ENCODE measurements at places on chromosomes 7 and 10.

- no peak for DNase-seq
Observed at GRCh38 chr7:140081774-140082425, 19.1 kb upstream of the PARP12 start.

GRCh38 chr10:24149640-24150039 is 59.3 kb upstream of the KIAA1217 start:
- DNase-seq: no peak

GRCh38 chr10:110946496-110946895 is 27.1 kb downstream of the SHOC2 start:
- peak; percentile 6 for DNase-seq

GRCh38 chr10:67883710-67884312 is 645 bp upstream of the SIRT1 start:
- DNase-seq: no peak

DNA sequence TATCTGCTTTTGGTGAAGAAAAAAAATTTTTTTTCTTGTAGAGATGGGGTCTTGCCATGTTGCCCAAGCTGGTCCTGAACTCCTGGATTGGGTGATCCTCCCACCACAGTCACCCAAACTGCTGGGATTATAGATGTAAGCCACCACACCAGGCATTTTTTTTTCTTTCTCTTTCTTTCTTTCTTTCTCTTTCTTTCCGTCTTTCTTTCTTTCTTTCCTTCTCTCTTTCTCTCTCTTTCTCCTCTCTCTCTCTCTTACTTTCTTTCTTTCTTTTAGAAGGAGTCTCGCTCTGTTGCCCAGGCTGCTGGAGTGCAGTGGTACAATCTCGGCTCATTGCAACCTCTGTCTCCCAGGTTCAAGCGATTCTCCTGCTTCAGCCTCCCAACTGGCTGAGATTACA is 3.5 kb upstream of the UBE2D4 start:
- no peak for DNase-seq

- DNase-seq: peak; percentile 12
Observed at GRCh38 chr7:19060761-19061259, 56.6 kb downstream of the TWIST1 start.

- DNase-seq: no peak
Observed at GRCh38 chr10:77075926-77076325, 561.7 kb downstream of the KCNMA1 start.

DNA sequence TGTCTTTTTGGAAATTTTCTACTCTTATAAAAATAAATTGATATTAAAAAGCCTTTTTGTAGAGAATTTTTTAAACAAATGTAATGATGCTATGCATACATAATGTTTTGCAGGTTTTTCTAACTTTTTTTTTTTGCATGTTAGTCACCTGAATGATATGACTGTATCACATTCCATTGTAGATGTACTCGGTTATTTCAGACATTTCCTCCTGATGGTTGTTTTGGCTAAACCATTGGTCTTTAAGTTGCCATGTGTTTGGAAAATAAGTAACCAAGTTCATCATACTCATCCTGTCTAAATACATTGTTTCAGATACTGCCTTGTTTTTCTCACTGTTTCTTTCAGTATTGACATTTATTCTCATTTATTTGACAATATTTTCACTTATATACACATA is 25.8 kb downstream of the NHLRC2 start:
- peak; percentile 40 for DNase-seq

DNA sequence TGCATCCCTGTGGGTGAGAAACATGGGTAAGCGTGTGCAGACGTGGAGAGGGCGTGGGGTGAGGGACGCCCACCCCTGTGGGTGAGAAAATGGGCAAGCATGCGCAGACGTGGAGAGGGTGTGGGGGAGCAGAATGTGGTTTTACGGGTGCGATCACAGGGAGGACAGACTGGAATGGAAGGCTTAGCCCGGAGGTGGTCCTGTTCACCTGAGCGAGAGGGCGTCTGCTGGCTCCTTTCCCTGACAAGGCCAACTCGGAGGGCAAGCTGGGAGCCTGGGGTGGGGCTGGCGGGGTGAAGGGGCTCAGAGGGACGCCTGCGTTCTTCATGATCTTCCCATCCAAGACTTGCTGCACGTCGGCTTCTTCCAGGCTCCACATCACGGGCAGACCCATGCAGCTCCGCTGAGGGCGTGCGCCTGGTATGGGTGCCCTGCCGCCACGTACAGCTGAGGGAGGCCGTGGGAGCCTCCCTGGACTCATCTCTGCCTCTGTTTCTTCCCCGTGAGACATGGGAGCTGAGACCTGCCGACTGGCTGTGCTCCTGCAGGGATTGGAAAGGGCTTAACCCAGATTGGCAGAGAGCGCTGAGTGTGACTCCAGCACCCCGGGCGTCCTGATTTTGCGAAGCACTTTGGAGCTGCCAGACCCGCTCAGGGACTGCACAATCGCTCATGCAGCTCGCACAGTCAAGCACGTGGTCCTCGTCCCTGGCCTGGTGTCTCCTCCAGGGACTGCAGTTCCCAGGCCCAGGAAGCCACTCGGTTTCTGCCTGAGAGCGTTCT is 74.3 kb upstream of the SHH start:
- DNase-seq: no peak

GRCh38 chr10:117768333-117769042 is 225.9 kb downstream of the EMX2 start:
- no peak for DNase-seq

DNA sequence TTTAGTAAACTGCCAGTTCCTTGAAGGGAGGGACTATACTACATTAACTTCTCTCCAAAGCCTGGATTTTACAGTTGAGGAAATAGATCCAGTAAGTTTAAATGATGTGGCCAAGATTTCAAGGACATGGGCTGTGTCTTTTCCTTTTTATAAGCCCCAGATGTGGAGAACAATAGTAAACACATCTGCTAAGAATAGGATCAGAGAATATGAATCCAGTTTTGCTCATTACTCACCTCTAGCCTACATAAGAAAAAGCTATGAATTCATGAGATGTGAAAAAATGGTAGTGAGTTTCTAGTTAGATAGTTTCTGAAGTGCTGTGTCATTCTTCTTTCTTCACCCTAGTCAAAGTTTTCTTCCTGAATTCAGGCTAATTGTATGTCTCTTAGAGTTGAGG is 38.6 kb downstream of the MAGI2 start:
- no peak for DNase-seq

DNA sequence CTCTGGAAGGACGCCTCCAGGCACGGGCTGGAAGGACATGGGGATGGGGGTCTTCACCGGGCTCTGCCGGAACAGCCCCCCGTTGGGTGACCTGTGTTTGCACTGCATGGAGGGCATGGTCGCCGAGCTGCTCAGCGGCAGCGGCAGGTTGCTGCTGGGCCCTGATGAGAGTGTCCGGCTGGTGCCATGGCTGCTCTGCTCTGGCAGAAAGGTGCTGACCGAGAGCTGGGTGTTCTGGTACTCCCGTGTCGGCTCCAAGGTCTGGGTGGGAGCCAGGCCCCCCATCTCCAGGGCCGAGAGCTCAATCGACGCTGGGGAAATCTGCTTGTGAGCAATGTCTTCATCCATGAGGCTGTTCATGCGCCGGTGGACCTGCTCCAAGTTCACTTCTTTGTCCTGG is 764.3 kb downstream of the GRID1 start:
- no peak for DNase-seq

- DNase-seq: peak; percentile 64
Observed at GRCh38 chr7:111138193-111138569, 47.3 kb downstream of the LRRN3 start.

DNA sequence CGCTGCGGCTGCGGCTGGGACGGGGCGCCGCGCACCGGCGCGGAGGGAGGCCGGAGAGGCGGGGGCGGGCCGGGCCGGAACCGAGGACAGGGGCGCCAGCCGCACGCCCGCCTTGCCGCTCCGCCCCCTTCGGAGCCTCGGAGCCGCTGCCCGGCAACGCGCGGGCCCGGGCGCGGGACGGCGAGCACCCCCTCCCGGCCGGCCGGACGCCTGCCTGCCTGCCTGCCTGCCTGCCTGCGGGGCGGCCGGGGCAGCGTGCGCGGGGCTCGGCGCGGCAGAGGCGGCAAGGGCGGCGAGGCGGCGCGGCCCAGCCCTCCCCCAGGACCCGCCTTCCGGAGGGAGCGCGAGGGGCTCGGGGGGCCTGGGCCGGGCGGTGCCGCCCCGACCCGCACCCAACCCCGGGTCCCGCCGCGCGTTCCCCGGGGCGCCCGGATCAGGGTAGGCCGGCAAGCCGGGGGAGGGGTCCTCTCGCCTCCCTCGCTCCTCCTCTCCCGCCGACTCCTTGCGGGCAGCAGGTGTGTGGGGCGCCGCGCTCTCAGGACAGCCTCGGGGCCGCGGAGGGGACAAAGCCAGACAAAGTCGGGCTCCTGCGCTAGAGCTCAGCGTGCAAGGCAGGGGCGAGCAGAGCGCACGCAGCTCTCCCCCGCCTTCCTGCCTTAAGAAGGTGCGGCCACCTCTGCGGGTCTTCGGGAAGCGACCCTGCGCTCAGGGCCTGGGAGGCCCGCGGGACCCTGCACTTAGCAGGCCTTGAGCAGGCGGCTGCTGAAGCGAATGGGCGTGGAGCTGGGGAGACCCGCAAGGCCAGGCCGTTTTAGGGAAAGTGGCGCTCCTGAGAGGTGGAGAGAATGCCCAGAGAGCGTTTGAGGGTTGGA is at the start of gene KIAA1549:
Gene KIAA1549 (minus strand): TSS at position 58 of the 872 bp plus-strand sequence. CDS start 120 bp downstream, outside the sequence.
- DNase-seq: peak; percentile 48

DNA sequence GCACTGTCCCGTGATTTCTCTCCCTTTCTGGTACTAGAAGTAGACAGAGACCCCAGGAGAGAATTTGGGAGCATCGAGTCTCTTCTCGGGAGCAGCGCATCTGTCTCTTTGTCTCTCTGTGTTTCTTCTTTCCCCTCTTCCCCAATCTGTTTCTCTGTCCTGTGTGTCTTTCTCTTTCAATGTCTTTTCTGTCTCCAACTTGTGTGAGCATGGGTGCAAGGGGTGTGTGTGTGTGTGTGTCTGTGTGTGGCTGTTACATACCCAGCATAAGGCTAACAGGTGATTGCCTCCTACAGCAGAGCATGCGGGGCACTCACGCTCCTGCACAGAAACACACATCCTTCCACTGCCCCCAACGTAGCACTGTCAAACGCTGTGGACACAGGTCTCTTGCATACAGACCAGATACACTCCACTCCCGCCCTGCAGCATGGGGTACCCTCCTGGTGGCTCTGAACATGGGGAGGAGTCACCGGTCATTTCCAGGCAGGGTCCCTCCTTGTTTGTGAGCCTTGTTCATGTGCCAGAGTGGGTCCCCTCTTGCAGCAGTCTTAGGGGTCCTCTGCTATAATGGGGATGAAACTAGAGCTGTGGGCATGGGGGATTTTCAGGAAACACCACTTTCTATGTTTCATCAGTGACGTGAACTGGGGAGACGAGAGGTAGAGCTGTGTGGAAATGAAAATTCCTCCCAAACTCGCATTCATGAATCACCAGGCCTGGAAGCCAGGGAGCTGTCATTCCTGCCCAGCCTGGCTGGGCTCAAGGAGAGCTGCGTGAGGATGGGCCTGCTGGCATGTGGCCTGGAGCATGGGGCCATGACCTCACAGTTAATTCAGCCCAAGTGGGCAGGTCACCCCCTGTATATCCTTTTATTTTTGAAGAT is 980 bp downstream of the ADAMTS14 start:
- peak; percentile 77 for DNase-seq

GRCh38 chr10:75115137-75115536 is 3.7 kb downstream of the SAMD8 start:
- no peak for DNase-seq

DNA sequence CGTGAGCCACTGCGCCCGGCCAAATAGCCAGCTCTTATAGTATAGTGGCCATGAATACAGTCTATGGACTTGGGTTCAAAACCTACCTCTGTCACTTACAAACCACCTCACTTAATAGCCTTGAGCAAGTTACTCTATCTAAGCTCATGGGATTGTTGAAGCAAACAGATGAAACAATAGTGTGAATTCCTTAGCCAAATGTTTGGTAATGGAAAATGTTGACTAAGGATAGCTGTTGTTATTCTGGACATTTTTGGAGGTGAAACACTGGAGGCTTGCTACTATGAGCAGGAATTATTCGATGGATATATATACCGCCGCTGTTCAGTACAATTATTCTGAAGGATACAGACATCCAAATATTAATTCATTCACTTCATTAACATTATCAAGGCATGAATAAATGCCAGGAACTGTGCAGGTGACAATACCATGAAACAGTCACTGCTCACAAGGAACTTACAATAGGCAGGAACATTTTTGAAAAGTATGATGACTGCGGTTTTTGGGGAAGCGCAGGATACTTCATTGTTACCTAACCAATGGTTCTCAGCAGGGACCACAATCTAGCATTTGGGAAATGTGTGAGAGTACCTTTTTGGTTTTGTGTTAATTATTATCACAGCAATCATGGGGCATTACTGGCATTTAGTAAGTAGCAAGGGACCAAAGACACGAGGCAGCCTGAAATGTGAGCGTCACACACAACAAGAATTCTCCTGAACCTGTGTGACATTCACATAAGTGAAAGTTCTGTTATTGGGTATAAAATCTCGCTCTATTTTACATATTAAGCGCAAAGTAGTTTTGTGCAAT is 55.7 kb downstream of the CUBN start:
- no peak for DNase-seq

DNA sequence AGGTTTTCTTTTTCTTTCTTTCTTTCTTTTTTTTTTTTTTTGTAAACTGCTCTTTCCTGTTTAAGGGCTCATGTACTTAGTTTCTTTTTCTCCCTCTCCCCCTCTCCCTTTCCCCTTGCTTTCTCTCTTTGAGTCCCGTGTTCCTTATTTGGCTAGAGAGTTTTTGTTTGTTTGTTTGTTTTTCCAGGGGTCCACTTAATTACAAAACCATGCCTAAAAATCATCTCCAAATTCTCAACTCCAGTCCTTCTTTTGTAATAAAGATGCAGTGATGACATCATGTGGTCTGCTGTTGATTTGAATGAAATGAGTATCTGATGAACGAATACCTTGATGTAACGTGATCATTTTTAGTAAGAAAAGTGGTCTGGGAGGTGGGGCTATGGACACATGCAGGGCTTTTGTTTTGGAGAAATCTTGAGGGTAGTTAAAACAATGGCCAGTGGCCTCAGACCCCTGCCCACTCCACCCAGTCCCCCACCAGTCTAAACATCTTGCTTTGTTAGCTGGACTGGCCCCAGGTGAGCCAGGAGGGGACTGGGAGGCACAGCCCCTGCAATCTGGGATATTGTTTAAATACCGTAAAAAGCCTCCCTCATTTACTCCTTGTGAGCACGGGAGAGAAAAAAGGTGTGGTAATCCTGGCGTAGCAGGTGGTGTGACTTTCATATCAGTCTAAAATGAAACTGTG is 165.7 kb downstream of the LRMDA start:
- no peak for DNase-seq

GRCh38 chr10:67331121-67331910 is 364.7 kb downstream of the CTNNA3 start:
- no peak for DNase-seq

DNA sequence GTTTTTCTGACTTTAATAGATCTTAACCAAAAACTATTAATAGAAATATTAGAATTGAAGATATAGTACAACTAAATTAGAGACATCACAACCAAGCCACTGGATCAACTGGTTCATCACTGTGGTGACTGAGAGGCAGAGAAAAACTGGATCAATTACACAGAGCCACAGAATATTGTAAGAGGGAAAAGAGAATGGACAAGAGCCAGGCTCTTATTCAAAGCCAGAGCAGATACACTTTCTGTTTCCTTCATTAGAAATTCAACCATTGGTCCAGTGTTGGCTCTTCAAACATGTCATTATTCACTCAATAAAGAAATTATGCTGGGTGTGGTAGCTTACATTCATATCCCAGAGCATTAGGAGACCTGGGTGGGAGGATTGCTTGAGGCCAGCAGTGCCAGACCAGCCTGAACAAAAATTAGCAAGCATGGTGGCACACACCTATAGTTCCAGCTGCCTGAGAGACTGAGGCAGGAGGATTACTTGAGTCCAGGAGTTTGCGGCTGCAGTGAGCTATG is 295.1 kb downstream of the NEBL start:
- no peak for DNase-seq

All from astrocyte of the spinal cord (primary cell).